C1 segment of cervical spinal cord (tissue), 14 donors: ENCODE measurements at places on chromosomes 16 and 17.
A peak's percentile ranks its signal among the peaks of the same experiment; 100 is the strongest.

DNA sequence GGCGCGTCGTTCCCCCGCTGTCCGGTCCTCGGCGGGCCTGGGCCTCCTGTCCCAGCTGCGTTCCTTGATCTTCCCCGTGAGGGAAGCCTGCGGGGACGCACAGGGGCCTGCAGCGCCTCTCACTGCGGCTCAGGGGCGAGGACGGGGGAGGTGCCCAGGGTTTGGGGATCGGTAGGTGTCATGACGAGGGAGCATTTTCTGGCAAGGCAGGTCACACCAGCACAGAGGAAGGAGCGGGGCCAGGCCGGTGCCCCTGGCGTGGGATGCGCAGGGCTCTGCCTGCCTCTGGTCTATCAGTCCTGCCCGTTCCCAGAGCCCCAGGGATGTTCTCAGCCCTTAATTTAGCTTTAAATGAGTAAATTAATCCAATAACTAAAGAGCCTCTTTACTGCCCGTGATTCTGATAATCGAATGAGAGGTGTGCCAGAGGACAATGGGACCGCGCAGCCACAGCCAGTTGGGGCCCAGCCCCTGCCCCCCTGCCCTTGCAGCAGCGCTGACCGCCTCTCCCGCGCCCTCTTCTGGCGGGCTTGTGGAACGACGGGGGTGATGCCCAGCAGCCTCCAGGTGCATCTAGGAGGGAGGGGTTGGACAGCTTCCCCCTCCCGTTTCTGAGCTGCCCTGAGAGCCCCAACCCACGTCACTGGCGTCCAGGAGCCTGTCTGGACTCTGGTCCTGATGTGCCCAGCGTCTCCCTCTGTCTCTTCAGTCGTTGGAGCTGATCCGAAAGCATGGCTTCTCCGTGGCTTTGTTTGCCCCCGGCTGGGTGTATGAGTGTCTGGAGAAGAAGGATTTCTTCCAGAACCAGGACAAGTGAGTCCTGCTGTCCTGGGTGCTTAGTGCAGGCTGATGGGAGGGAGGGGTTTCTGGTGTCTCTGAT, 7.9 kb downstream of the ENGASE start:
- no peak for DNase-seq

DNA sequence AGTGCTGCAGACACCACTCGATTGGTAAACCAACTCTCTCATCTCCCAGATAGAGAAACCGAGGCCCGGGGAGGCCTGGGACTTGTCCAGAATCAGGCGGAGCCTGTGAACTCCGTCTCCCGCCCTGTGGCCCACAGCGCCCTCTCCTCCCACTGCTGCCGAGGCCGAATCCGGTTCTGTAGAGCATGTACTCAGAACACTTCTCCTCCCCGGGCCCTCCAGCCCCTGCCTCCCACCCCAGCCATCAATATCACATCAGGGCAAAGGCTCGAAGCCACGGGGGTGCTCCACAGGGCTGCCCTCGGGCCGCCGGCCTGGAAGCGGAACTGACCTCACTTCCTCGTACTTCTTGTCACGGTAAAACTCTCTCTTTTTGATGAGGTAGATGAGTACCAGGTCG, 13.0 kb downstream of the EMC6 start:
- DNase-seq = no peak

DNA sequence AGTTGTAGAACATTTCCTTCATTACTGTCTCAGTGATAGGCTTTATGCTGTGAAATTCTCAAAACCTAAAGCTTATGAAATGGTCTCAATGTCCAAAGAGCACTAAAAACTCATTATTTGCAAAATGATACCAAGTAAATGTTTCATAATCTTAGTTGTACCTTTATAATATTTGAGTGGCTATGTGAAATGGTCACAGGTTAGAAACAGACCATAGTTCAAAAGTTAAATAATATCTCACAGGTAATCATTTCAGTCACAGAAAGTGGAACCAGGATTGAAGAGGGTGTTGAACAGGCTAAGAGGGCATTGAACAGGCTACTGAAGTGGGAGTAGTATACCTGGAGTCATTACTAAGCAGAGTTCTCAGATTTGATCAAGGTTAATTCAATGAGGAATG, 2.9 kb downstream of the RDM1 start:
- no peak for DNase-seq

- DNase-seq = no peak
Measured at GRCh38 chr17:72942579-72942978, 149.9 kb downstream of the SLC39A11 start.

GRCh38 chr17:30165960-30166359, 49.3 kb downstream of the NSRP1 start:
- no peak for DNase-seq

GRCh38 chr16:50812876-50813466, 71.1 kb downstream of the CYLD start:
- no peak for DNase-seq

- DNase-seq = no peak
Measured at GRCh38 chr17:33492731-33493265, 199.7 kb upstream of the ASIC2 start.

DNA sequence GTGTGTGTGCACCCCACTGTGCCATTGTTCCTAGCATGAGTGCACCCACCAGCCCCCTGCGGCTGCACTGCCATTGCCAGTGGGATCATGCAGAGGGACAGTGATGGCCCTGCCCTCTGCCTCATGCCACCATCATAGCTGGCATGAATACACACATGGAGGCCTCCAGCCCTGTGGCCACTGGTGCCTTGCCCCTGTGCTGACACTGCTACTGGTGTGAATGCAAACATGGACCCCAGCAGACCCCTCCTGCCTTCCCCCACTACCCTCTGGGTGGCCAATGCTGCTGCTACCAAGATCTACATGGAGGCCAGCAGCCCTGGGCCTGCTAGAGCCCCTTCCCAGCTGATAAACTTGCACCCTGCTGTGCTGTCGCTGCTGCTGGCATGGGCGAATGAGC, 995.5 kb upstream of the GOT2 start:
- no peak for DNase-seq

DNA sequence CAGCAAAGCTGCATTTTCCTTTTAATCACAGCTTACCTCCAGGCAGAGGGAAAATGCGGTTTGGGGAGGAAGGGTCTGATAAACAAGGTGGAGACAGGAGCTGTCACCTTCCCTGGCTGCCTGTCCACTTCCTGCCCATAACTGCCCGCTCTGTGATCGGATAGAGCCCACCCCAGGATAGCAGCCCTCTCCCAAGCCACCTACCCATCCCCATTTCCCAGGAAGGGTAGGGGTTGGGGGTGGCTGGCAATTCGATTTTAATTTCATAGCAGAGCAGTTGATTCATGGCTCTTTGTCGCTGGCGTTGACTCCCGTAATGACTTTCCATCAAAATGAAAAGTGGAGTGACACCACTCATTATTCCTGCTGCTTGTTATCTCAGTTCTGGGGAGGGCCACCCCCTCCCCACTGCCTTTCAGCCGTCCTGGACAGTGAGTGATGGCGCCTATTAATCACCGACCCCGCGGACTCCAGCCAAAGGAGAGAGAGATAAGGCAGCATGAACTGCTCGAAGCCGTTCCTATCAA, 11.2 kb downstream of the CDK5RAP3 start:
- DNase-seq = no peak

DNA sequence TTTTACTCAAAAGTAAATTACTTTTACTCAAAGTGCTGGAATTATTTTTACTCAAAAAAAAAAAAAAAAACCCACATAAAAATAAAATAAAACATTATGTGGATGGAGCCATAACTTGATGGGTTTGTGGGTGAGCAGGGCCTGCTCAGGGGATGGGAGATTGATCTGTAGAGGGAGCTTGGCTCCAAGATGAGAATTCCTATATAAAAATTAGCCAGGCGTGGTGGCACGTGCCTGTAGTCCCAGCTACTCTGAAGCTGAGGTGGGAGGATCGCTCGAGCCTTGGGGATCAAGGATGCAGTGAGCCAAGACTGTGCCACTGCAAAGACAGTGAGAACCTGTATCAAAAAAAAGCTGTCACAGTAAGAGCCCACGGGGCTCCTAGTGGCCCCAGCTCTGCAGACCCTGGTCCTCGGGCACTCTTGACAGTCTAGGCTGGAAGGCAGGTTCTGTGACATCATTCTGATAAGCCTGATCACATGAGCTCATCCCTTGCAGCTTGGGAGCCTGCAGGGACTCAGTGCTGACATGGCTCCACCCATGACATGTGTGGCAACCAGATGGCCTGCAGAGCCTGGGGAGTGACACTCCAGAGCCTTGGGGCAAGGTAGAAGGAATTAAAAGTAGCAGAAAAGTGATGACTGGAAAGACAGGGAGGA, 42.5 kb downstream of the ST3GAL2 start:
- DNase-seq = no peak

DNA sequence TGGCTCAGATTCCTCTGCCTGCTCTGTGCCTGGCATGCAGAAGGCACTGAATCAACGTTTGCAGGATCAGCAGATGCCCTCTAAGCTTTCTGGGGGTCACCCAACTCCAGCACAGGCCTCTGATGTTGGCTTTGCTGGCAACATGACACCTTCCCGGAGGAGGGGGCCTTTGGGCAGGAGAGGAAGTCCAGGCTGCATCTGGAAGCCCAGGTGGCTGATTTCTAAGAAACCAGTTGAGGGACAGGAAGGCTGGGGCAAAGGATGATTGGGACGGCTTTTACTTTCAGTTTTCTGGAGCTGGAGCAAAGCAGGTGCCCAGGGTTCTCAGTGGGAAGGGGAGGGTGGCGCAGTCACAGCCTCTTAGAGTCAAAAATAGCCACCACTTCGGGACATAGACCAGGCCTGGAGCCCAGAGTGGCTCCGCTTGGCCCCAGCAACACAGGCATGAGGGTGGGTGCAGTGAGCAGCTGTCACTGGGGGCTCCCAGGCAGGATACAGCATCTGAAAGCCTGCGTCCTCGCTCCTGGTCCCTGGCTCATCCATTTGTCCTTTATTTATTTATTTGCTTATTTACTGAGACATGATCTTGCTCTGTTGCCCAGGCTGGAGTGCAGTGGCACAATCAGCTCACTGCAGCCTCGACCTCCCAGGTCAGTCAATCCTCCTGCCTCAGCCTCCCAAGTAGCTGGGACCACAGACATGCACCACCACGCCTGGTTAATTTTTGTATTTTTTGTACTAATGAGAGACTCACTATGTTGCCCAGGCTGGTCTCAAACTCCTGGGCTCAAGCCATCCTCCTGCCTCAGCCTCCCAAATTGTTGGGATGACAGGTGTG, 15.1 kb downstream of the SOCS1 start:
- DNase-seq = no peak

DNA sequence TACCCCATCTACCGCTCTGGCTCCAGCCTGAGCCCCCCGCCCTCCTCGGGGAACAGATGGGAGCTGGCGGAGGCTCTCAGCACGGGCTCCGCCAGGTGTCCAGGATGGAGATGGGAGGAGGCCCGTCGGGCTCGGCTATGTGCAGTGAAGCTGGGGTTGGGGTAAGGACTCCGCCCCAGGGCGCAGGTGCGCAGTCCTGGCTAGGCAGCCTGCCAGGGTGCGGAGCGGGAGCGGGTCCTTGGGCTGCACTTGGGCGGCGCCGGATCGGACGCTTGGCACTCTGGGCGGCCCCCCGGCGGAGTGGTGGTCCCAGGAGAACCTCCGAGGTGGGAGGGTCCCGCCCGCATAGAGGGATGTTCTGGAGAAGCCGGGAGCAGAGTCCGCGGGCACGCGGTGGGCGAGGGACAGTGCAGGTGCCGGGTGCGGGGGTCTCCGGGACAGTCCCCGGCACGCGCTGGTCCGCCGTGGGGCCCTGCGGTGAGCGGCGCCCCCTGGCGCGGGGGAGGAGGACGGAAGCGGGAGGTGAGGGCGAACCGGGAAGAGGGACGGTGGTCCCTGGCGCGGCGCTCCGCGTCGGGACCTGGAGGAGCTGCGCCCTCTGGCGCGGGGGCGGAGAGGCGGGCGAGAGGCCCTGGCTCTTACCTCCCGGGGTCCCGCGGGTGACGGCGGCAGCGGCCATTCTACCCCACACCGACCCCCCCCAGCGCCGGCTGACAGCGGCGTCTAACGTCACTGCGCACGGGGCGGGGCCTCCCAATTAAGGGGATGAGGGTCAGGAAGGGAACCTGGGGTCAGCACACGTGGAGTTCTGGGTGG, at the start of gene CAMTA2:
CAMTA2 (minus strand) TSS at position 725 of the 816 bp plus-strand sequence. CDS start 1,453 bp downstream, outside the sequence.
- DNase-seq = peak; percentile 77

GRCh38 chr16:72226136-72226535, 54.2 kb upstream of the PMFBP1 start:
- no peak for DNase-seq

DNA sequence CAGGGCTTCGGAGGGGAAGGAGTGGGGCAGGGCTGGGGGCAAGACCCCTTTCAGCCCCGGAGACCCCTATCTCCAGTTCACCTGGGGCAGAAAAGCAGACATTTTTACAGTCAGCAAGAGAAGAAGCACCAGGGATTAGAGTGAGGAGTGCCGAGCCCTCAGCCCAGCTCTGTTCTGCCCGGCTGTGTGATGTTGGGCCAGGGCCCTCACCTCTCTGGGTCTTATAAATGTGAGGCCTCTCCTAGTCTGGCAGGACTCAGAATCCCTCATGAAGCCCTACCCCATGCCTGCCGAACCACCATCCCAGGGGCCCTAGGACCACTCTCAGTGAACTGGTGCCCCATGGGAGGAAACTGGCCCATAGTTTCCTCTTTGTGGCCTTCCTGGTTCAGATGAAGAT, 12.8 kb downstream of the CX3CL1 start:
- no peak for DNase-seq

DNA sequence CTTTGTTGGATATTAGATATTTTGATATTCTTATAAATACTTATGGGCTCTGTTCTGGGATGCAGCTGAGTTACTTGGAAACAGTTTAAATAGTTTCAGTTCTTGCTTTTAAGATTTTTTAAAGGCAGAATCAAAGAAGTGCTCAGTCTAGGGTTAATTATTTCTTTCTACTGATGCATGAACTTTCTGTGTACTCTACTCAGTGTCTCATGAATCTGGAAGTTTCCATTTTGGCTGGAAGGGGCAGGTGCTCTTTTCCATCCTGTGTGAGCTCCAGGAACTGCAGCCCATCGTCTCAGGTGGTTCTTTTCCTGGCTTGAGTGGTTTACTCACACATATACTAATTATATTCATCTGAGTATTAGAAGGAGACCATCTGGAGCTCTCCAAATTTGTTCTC, 61.1 kb upstream of the CPHXL start:
- no peak for DNase-seq

GRCh38 chr17:28372945-28373274, 1.4 kb downstream of the SARM1 start:
- no peak for DNase-seq

DNA sequence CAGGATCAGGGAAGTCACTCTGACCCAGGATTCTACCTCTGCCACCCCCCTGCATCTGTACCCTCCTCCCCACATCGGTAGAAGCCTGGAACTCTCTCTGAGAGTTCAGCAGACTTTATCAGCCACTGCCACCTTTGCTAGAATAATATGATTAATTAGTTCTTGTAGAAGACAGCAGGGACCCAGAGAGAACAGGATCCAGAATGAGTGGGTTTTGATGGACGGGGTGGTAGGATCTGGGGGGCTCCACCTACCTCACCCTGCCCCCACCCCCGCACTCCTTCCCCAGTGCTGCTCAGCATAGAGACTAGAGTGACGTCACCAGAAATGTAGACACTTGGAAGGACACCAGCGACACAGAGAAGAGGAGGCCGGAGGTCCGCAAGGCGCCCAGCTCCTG, 33.5 kb downstream of the ABCC6 start:
- DNase-seq = no peak
